Germinal center (tissue), 1 donor: ENCODE measurements at places on chromosomes 4 and X.
A peak's percentile ranks its signal among the peaks of the same experiment; 100 is the strongest.

DNA sequence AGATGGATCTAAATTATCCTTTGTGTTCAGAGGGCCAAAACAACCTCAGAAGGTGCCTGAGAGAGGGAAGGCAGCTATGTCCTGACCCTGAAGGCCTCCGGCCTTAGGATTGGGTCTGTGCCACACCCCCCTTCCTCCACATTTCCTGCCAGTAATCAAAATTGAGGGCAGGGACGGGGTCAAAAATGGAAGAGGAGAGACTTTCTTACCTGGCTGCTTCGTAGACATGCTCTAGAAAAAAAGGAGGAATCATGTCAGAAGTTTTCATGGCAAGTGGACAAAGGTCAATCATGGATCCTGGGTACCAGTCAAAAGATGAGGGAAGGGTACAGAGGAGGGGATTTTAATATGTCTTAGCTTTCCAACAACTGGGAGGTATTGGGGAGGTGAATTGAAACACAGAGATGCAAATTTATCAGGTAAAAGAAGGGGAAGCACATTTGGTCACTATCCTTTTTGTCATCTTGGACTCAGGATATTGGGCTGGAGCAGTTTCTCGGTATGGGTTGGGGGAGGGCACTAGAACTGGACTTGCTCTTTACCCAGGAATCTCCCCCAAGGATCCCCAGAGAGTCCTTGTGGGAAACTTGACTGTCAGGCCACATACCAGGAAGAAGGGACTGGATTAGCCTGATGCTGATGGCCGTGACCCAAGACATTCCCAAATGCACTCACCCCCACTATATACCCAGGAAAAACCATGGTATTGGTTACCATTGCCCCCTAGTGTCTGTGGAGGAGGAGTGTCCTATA lies 17.1 kb downstream of the VSIG4 start:
- DNase-seq, result no peak

DNA sequence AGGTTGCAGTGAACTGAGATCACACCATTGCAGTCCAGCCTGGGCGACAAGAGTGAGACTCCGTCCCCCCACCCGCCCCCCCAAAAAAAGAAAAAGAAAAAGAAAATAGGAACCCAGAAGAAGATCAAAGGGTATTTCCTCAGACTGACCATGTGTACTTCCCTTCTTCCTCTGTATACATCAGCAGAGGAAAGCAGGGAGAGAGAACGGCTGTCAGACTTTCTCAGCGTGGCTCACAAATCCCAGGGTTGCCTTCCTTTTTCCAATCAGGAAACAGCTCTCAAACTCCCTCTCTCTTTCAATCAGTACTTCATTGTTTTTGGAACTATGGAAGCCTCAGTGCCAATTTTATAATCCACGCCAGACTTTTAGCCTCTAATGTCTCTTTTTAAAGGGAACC lies 59.1 kb downstream of the CHRNA9 start:
- no peak for DNase-seq

DNA sequence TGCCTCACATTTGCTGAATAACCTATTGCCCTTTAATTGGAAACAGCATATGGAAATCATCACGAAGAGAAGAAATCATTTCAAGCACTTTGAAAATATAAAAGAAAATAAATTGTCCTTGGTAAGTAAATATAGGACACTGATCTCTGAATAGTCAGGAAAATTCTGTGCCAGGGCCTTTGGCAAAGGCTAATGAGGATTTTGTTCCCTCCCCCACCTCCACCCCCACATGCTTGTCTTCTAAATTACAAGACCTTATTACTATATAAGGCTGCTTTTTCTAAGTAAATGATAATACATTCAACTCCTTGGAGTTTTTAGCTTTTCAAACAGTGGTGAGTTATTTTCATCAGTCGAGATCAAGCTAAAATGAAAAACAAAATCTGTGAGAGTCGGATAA lies 15.8 kb downstream of the SYNPO2 start:
- DNase-seq, result no peak

GRCh38 chrX:34657726-34658070 lies 613 bp upstream of the TMEM47 start:
- DNase-seq, result no peak

- peak; percentile 19 for DNase-seq
These were observed at the start of gene FAAH2 for GRCh38 chrX:57286507-57287251. Gene FAAH2, plus strand, starts transcription at chrX:57286706. Its CDS starts 120 bp downstream, at chrX:57286826.

GRCh38 chr4:166318810-166319525 lies 445.9 kb downstream of the TLL1 start:
- no peak for DNase-seq

DNA sequence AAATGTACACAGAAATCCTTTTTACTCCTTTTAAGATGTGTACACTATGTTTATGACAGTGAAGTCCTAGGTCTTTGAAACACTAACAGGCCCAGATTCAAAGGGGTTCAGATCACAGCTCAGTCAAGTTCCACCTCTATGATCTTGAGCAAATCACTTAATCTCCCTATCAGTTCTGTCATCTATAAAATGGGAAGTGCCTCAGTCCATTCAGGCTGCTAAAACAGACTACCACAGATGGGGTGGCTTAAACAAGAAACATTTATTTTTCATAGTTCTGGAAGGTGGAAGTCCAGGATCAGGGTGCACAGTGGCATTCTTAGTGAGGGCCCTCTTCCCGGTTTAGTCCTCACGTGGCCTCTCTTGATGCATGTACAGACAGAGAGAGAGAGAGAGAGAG lies 117.1 kb downstream of the CORIN start:
- DNase-seq, result no peak

DNA sequence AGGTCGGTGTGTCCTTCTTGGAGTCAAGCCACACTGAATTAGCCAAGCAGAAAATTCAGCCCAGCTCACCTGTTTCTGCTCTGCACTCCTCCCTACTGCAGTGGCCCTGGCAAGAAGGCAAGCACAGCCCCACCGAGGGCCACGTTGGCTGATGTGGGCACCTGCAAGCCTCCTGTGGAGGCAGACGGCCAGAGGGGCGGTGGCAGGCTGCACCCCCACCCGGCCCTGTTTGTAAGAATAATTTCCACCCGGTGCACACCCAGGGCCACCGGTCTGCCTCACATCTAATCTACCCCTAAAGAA lies 18.8 kb downstream of the PPP2R2C start:
- DNase-seq, result no peak

- peak; percentile 45 for DNase-seq
These were observed 23.6 kb upstream of the TBC1D14 start for GRCh38 chr4:6885953-6886557.

DNA sequence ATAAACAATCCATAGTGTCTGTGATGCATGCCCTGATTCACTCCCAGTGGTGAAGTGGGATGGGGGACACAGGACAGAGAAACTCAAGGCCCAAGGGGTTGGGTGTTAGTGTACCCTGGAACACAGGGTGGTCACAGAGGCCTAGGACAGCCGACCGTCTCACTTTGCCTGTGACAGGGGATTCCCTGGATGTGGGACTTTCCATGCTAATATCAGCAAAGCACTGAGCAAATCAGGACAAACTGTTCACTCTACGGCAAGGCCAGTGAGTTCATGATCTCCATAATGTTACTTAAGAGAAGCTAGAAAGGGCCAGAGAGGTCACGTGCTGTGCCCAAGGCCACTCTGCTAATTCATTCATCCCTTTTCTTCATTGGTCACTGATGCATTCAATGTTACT lies 158.7 kb upstream of the RBPJ start:
- no peak for DNase-seq
